Activated CD4-positive, alpha-beta T cell treated with anti-CD3 and anti-CD28 coated beads, Interleukin-2, amount 50 U/mL, for 24 hours (primary cell): ENCODE measurements at places on chromosomes 2 and 18.

- no peak for DNase-seq
These were observed 216.9 kb upstream of the RAB6C start for GRCh38 chr2:129762386-129763189.

DNA sequence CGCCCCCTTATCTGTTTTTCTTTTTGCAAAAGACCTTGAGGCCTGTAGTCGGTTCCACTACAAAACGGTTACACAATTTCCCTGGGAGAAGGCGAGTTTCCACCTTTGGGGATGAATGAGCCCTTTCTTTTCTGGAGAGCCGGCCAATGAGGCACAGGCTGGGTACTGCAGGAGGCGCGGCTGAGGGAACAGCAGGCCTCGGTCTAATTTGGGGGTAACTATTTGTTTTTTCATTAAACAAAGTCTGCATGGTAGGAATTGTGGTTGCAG lies 129.2 kb downstream of the MYCN start:
- DNase-seq = no peak

GRCh38 chr18:21826641-21827302 lies 86.2 kb downstream of the MIB1 start:
- no peak for DNase-seq

- DNase-seq = no peak
These were observed 3.5 kb downstream of the SS18 start for GRCh38 chr18:26086959-26087358.

DNA sequence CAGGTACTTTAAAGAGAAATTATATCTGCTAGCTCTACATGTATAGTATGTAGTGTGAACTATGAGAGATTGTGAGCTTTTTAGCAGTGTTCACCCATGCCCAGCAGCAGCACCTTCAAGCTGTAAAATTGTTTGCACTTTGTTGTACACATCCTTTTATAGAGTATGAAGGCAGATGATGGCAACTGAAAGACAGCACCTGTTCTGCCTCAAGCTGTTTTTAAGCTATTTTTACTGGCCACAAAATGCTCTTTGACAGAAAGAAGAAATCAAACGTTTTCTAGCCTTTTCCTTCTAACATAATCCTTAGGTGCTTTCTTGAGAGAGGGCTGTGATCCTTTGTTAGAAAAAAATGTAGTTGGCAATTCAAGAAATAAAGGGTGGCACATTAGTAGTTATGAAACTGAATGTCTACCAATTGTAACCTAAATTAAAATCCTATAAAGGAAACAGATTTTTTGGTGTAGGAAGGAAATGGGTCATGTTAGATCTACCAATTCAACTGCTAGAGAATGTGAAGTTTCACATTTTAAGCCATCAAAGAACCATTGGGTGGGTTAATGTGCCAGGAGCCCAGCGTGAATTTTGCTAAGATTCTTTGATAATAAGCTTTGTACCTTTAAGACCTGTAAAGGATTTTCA lies 59.5 kb downstream of the R3HDM1 start:
- DNase-seq = no peak

- no peak for DNase-seq
These were observed 17.7 kb downstream of the BCL11A start for GRCh38 chr2:60535685-60536312.
